Glomerular endothelial cell (primary cell): ENCODE measurements at places on chromosomes 16 and 17. TPM values are rescaled to one million over a fixed set of nuclear protein-coding genes. Genes with fewer than 3 reads are reported as not detected.

IRF8 gene
- 0.63 and 1.5 TPM in 2 replicates for total RNA-seq

DNAH2 gene
- total RNA-seq = not detected in 2 replicates

JPT2 gene
- 76.3 and 125 TPM in 2 replicates for total RNA-seq

NPIPA7 gene
- 4.7 and 30.1 TPM in 2 replicates for total RNA-seq
